ENCODE measurements at places on chromosomes 6 and 20.
A peak's percentile ranks its signal among the peaks of the same experiment; 100 is the strongest.

DNA sequence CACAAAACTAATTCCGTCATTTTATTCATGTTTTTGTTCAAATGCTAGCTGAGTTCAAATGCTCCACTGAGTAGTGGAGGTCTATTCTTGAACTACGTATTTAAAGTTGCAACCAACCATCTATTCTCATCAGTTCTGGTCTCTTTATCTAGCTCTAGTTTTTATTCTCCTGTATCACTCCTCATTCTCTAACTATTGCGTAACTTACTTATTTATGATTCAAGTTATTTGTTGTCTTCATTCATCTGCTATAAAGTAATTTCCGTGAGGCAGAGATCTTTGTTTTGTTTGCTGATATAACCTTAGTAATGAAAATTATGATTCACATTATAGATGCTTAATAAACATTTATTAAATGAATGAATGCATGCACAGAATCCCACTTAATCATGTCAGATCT, 221.6 kb upstream of the ASCC3 start:
- no peak for DNase-seq

- DNase-seq: no peak
These were observed 648.3 kb upstream of the ADGRB3 start for GRCh38 chr6:67986694-67987232.

GRCh38 chr6:30156774-30157173, 4.2 kb downstream of the TRIM10 start:
- no peak for DNase-seq

DNA sequence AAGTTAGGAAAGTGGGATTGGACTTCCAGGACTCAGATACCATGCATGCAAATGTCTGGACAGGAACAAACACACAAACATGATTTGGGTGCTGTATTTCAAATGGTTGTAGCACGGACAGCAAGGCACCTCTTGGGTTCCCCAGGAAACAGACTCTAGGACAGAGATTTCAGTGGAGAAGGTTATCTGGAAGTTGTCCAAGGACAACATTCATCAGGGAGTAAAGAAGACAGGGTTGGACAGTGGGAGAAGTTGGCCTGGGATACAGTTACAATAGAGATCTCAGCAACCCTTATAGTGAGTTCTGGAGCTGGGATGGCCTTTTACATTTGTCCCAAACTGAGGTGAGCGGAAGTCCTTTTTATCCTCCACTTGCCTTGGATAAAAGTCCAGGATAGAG, 19.8 kb upstream of the TINAG start:
- no peak for DNase-seq

DNA sequence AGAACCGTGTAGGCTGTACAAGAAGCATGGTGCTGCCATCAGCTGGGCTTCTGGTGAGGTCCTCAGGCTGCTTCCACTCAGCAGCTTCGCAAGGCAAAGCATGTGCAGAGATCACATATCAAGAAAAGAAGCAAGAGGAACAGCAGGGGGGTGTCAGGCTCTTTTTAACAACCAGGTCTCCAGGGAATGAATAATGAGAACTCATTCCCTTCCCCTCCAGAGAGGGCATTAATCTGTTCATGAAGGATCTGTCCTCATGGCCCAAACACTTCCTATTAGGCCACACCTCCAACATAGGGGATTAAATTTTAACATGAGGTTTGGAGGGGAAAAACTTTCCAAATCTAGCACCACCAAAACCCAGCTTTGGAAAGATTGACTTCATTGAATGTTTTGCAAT, 20.0 kb downstream of the GINM1 start:
- no peak for DNase-seq

GRCh38 chr20:8018958-8019245, 659 bp downstream of the TMX4 start:
- peak; percentile 27 for DNase-seq

DNA sequence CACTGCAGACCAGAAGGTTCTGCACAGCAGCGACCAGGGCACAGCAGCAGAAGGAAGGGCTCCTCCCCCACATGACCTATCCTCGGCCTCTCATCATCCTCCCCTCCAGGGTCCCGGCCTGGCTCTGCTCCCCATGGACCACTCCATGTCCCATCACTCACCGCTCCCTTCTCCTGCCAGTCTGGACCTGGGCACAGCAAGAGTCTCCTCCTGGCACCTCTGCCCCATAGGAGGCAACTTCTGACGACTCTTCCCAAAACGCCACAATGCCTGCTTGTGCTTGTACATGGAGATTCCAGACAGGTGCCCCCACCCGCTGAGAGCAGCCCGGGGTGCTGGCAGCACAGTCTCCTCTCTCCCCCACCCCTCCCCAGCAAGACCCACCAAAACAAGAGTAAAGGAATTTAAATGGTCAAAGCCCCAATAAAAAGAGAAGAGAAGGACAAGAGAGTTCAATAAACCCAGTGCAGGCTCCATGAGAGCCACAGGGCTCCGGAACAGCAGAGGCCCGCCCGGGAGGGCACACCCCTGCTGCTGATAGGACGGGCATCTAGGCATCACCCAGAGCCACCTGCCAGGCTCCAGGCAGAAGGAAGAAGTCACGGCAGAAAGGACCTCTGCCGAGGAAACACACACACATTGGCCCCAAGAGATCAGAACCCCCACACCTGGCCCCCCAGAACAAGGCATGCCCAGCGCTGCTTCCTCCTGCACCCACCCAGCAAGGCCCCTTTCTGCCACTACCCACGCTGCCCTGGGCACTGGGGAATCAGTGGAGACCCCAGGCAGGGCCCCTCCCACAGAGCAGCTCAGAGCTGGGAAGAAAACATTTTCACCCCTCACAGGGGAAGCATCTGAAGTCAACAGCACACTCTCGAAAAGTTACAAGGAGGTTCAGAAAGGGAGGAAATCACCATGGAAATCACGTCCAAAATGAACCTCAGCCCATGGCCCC, 15.2 kb downstream of the TAF4 start:
- no peak for DNase-seq

GRCh38 chr6:170114956-170115855, 175.7 kb downstream of the DLL1 start:
- no peak for DNase-seq

- no peak for DNase-seq
These were observed 60.9 kb downstream of the CDH4 start for GRCh38 chr20:61312925-61313324.

DNA sequence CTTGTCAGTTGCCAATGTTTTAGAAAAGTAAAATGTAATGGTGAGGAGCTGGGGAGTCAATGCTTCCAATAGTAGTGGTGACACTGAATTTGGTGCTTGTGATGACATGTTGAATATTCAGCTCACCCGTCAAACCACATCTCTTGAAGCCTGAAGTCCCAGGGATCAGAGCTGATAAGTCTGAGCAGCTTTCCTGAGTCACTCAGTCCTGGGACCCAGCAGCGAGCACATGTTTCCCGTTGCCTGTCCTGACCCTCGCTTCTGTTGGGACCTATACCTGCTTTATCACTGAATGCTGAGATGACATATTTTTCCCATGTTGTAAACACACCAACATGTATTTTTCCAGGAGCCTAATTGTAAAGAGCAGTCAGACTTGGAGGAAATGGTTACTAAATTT, 693.6 kb downstream of the QKI start:
- no peak for DNase-seq

- DNase-seq: no peak
These were observed 25.8 kb downstream of the HLA-C start for GRCh38 chr6:31246051-31246521.

GRCh38 chr6:31270788-31271640, 878 bp downstream of the HLA-C start:
- no peak for DNase-seq

- no peak for DNase-seq
These were observed 34.2 kb upstream of the DLGAP4 start for GRCh38 chr20:36271639-36272546.

DNA sequence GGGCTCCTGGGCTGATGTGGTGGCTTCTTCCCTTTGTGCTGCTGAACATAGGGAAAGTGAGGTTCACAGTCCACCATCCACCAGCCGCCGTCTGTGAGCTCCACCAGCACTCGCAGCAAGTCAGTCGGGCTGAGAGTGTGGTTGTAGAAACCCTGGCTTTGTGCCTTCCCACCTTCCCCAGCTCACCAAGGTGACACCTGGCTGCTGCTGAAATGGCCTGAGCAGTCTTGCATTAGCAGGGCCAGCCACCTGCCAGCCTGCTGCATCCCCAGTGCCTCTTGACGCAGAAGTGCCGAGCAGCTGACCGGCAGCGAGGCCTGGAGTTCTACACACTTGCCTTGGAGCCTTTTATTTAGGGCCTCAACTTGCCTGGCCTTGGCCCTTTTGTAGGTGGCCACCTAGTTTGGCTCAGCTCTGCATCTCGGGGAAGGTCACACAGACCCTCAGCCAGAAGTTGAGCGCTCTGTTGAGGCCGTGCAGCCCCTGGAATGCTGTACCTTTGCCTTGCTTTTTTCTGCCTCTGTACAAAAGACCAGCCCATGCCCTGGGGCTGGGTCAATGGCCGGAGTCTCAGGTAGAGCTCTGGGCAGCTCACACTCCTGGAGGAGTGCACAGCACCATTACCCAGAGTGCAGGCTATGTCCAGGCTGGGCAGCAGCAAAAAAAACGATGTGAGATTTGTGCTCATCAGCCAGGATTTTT, 76.5 kb downstream of the PTPN1 start:
- DNase-seq: no peak

- DNase-seq: no peak
These were observed 62.2 kb upstream of the PLN start for GRCh38 chr6:118485601-118486550.

DNA sequence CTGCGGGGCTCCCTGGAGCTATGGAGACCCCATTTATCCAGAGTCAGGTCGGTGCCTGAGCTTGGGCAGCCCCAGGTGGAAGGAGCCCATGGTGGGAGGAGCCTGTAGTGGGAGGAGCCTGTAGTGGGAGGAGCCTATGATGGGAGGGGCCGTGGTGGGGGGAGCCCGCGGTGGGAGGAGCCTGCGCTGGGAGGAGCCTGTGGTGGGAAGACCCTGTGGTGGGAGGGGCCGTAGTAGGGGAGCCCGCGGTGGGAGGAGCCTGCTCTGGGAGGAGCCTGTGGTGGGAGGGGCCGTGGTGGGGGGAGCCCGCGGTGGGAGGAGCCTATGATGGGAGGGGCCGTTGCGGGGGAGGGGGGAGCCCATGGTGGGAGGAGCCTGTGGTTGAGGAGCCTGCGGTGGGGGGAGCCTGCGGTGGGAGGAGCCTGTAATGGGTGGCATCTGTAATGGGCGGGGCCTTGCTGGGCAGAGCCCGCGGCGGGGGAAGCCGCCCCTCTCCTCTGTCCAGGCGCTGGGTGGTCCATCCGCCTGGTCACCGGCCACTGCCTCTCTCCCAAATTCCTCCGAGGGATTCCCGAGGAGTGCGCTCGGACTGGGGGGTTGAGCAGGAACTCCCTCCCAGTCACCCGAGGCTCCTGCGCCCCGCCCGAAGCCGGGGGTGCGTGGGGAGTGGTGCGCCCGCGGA, 567 bp upstream of the FNDC11 start:
- DNase-seq: peak; percentile 83

GRCh38 chr20:35173576-35174192, 1.8 kb downstream of the PROCR start:
- DNase-seq: no peak

GRCh38 chr6:133230052-133230451, 11.1 kb upstream of the EYA4 start:
- no peak for DNase-seq

DNA sequence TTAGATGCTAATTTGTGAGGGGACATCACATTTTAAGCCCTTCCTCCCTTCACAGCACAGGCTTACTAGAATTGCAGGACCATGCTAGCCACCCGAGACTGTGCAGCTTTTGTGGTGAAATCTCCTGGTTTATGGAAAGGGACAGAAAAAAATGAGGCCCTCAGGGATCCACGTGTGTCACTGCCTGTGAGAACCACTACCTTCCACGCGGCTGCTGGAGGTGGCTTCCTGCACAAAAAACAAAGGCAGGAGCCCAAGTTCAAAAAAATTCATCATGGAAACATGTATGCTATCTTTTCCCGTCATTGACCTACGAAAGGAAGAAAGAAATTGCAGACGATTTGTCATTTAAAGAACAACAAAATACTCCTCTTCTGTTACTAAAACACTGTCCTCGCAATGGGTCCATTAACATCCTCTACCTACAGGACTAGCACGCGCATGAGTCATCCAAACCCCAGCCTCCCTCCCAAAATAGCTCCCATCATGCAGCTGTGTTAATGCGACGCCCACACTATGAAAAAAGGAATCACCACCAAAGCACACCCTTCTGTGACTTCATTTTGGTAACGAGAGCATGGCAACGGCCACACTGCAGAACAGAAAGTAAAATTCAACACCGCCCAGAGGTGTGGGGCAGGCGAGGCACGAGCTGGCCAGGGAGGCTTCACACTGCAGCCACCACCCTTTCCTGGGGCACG, 45.7 kb downstream of the RAMACL start:
- DNase-seq: peak; percentile 24

- DNase-seq: no peak
These were observed 52.6 kb upstream of the NAA20 start for GRCh38 chr20:19964289-19965265.

GRCh38 chr20:32663335-32664011, 10.3 kb downstream of the C20orf203 start:
- DNase-seq: no peak

DNA sequence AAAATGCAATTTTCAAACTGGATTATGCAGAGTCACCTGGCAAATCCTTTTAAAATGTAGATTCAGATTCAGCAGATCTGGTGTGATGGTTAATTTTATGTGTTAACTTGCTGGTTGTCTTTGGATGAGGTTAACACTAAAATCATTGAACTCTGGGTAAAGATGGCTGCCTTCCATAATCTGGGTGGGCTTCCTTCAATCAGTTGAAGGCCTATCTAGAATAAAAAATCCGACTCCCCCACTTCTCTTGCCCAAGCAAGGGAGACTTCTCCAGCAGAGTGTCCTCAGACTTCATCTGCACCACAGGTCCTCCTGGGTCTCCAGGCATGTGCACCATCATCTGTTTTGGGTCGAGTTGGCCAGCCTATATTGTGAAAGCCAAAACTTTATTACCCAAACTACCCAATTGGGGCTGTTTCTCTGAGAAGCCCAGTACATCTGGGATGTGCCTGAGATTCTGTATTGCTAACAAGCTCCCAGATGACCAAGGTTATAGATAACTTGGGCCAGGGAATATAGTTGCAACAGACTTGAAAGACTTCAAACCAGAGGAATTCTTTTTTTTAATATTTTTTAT, 1.6 kb upstream of the SLC17A5 start:
- DNase-seq: no peak

- no peak for DNase-seq
These were observed 85.3 kb upstream of the SLC22A16 start for GRCh38 chr6:110561696-110562095.

DNA sequence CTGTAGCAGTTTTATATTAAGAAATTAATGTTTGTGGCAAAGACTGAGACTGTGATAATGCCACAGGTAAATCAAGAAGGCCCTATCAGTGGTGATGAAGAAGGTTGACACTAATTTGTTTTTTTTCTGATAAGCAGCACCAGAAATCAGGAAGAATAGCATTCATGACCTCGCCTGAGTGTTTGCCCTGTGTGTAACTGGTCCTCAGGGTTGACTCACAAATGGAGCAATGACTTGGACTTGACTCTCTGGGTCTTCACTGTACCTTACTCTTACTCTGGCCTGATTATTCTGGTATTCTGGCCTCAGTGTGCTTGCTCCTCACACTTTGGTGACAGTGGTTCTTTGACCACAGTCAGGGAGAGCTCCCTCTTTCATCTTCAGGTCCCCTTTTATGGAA, 243.9 kb downstream of the HAO1 start:
- DNase-seq: no peak

GRCh38 chr6:159929819-159930218, 39.0 kb downstream of the MAS1 start:
- DNase-seq: no peak
